IPS DF 19.7 (cell line): ENCODE measurements at places on chromosomes 4 and X.

- no peak for DNase-seq
Measured at GRCh38 chr4:137735561-137736104, 203.3 kb upstream of the PCDH18 start.

- DNase-seq, result no peak
Measured at GRCh38 chrX:83759872-83760271, 101.1 kb upstream of the CYLC1 start.

- peak; percentile 28 for DNase-seq
Measured at GRCh38 chrX:30246769-30247489, at the start of gene MAGEB1. MAGEB1 (plus strand) TSS chrX:30247146; CDS start chrX:30250494, 3,348 bp downstream.

- peak; percentile 60 for DNase-seq
Measured at GRCh38 chr4:10018818-10019461, 2.4 kb downstream of the SLC2A9 start.

DNA sequence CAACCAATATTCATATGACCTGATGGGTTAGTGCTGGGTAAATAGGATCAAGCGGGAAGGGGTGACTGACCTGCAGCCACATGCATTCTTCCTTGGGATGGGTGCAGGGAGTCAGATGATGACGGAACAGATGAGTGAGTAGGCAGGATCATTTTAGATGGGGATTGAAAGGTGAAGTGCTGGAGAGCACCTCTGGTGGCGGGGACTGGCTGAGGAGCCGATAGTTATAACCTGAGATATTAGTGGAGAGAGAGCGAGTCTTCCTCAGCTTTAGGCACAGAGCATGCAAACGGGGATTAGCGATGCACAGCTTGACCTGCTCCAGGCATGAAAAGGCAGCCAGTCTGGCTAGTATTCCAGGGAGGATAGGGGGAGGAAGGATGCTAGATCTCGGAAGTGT is 99.1 kb downstream of the AFF1 start:
- DNase-seq, result no peak

DNA sequence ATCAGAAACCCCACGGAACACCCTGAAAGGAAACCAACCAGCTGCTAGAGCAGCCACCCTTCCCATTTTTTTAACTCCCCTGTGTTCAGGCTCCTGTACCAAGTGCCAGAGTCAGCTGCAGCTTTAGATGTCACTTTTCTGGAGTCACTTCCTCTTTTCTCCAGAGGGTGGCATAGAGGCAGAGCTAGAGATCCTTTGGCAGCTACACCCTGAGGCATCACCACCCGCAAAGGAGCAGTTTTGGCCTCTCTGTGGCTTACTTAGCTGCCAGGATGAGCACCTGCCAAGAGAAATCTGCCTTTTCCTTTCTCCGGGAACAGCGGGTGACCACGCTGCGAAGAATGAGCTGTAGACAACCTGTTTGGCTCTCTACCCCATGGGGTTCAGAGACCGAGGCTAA is 58.0 kb upstream of the CHRDL1 start:
- peak; percentile 5 for DNase-seq

DNA sequence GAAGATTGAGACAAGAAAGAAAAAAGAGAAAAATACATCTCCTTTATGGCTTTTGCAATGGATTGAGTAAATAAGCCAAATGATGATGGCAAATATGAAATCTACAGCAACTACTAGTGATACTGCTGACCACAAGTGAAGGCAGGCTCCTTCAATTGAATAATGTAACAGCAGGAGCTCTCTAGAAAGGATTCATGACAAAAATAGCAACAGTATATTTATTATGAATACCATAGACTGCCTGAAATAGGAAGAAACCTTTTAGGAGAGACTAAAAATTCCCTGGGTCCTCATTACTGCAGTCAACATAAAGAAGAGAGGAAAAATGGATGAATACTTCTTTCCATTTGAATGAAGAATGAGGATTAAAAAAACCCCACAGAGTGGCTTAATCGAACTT is 306.8 kb upstream of the ANXA10 start:
- DNase-seq, result no peak

DNA sequence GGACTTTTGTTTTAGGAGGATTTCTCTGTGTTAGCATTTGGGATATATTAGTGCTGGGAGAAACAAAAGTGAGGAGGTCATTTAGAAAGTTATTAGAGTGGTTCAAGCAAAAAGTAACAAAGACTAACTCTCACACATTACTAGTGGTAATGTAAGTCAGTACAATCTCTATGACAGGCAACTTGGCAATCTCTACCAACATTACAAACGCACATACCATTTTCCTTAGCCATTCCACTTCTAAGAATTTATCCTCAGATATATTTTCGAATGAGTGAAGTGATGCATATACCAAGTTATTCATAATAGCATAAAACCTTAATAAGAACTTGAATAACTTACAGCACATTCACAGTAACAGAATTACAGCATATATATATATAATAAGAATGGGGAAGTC is 146.2 kb downstream of the PRSS12 start:
- DNase-seq, result no peak

DNA sequence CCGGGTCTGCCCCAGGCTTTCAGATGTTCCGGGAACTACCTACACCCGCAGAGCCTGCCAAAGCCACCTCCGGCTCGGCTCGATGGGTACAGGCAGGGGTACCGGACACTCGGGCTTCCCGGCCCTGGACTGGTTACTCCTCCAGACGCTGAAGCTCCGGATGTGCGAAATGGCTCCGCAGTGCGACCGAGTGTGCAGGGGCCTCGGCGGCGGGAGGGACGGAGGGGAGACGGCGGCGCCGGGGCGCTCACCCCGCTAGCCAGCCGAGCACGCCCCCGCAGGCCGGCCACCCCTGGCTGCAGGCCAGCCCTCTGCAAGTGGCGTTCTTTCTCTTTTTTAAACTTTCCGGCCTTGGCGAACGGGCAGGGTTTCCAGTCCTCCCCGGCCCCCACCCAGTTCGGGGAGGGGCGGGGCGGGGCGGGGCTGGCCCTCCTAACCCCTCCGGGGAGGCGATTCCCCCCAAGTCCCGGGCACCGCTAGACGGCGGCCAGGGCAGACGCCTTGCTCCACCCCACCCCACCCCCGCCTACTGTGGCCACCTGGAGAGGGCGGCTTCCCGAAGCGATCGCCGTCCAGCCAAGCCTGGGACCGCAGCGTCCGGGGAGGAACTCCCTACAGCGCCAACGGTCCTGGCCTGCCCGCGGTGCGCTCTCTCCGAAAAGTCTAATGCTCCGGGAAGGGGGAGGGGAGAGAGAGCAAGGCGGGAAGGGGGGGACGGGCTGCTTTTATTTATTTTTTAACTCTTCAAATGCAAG is 7.5 kb downstream of the BCOR start:
- no peak for DNase-seq

DNA sequence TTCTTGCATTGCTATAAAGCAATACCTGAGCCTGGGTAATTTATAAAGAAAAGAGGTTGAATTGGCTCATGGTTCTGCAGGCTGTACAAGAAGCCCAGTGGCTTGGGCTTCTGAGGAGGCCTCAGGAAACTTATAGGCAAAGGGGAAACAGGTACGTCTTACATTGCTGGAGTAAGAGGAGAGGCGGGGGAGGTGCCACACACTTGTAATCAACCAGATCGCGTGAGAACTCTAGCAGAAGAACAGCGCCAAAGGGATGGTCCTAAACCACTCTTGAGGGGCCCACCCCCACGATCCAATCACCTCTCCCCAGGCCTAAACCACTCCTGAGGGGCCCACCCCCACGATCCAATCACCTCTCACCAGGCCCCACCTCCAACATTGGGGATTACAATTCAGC is 50.6 kb upstream of the SHOX start:
- no peak for DNase-seq
